ENCODE measurements at places on chromosomes 12 and 14.

GRCh38 chr14:76113691-76114090, 38.0 kb upstream of the GPATCH2L start:
- no peak for DNase-seq

DNA sequence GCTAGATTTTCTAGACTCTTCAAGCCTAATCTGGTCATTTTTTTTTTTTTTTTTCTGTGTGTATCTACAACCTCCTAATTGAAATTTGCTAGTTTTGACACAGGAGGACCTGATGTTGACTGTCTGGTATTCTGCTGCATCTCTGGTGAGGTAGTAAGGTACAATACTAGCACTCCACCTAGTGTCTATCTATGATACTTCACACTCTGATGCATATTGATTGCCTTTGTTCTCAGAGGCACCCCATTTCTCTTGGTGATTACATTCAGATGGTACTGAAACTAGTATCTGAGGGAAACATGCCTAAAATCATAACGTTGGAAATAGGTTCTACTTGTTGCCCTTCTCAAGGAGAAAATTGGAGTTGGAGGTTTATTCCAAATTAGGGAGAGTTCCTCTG, 930.5 kb upstream of the NOVA1 start:
- DNase-seq: no peak

- peak; percentile 10 for DNase-seq
Observed at GRCh38 chr14:24806061-24806678, 172.2 kb upstream of the GZMB start.

DNA sequence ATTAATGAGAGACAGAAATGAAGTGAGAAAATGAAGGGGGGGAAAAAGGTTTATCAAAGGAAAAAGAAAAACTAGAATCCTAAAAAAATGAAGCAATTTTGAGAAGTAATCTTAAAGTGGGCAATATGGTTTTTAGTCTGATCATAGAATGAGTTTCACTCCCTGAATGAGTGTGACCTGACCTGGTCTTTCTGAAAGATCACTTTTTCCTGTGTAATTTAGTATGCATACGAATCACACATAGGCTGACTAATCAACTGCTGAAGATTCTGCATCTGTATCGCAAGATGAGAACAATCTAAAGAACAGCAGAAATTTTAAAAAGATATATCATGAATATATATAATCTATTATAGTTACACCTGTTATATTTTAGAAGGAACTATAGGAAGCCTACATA, 11.3 kb downstream of the GNPTAB start:
- DNase-seq: no peak

DNA sequence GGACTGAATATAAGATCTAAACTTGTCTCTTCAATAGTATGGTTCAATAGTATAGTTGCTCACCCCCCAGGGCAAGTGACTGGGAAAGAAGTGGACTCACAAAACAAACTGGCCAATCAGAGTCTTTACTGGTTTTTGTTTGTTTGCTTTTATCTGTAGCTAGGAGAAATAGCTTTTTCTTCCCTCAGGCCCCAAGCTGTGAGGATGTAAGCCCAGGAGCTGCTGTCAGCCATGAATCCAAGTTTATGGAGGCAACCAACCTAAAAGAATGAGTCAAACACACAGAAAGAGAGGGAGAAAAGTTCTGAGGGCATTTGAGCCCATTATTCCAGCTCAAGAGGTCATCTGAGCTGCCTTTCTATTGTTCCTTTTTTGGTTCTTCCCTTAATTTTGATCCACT, 375.3 kb downstream of the BCAT1 start:
- no peak for DNase-seq

Measured in CD4-positive, alpha-beta T cell treated with Interleukin-15 for 4 hours (primary cell).